ENCODE measurements at places on chromosomes 13 and 19.

DNA sequence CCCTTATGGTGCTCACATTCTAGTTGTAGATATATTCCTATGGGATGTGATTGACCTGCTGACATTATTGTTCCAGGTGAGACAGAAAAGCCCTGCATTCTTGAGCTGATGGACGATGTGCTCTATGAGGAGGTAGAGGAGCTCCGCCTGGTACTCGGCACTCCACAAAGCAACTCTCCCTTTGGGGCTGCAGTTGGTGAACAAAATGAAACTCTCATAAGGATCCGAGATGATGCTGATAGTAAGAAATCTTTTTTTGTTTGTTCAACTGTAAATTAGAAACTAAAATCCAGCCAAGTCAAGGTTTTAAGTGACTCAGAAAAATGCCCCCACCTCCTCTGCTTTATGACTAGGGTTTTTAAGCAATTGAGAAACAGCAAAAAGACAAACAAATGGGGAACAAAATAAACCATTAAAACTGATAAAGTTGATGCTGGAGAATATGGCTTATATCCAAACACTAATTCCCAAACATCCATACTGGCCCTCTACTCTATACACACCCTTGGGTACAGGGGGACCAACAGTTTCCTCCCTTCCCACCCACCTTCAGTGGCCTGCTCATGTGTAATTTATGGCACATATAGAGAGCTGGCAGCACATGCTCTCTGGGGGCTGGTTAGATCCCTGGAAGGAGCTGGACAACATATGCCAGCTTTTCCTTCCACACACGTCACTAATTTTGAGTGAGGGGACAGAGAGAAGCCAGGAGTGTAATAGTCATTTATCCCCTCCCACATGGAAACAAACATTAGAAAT, 139.6 kb downstream of the STOML3 start:
- no peak for DNase-seq

GRCh38 chr19:12230751-12231733, 63.6 kb downstream of the ZNF44 start:
- no peak for DNase-seq

DNA sequence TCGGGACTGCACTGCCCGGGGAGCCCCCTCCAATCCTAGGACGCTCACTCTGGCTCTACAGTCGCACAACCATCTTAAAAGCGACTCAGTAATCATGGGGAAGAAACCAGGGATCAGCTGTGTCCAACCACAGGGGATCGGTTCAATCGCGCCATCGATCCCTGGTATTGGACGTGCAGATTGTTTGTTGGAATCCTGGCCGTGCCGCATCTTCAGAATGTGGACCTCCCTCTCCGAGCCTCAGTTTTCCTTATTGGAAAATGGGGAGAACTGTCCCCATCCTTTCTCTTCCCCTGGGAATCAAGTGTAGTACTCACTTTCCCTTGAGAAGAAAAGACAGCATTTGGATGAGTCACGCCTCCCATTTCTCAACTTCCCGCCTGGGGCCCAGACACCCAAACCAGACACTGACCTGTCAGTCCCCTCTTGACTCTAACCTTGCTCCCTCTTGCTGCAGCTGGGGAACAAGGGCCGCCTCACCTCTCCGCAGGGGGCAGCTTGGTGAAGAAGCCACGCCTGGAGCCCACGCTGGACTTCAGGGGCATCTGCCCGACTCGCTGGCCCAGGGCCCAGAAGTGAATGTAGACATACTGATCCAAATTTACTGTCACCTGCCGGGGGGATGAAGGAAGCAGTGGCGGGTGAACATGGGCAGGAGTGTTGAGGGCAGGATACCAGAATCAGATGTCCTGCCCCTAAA, 17.6 kb downstream of the EMP3 start:
- no peak for DNase-seq

DNA sequence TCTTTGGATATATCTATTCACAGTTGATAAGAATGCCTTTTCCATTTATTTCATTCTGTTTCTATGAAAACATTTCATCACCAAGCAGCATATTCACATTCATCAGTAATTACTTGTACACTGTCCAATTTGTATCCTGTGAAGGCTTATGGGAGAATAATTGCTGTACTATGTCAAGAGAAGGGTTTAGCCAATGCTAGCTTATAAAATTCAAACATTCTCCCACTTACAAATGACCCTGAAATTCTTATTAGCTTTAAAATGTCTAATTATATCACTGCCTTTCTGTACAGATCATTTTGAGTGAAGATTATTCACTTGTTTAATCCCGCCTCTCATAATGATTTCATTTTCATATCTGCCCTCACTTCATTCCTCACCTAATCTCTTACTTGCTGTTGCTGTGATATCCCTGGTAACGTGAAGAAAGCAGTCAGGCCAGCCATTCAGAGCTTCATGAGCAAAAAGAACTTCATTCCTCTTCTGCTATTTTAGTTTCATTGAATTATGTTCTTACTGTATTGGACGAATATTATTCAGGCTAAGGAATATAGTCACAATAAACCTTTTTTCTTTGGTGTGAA, 778.7 kb downstream of the OLFM4 start:
- no peak for DNase-seq

- DNase-seq = no peak
Measured at GRCh38 chr13:62280590-62280989, 864.9 kb upstream of the PCDH20 start.

- DNase-seq = no peak
Measured at GRCh38 chr13:23547000-23547590, 23.1 kb upstream of the TNFRSF19 start.

DNA sequence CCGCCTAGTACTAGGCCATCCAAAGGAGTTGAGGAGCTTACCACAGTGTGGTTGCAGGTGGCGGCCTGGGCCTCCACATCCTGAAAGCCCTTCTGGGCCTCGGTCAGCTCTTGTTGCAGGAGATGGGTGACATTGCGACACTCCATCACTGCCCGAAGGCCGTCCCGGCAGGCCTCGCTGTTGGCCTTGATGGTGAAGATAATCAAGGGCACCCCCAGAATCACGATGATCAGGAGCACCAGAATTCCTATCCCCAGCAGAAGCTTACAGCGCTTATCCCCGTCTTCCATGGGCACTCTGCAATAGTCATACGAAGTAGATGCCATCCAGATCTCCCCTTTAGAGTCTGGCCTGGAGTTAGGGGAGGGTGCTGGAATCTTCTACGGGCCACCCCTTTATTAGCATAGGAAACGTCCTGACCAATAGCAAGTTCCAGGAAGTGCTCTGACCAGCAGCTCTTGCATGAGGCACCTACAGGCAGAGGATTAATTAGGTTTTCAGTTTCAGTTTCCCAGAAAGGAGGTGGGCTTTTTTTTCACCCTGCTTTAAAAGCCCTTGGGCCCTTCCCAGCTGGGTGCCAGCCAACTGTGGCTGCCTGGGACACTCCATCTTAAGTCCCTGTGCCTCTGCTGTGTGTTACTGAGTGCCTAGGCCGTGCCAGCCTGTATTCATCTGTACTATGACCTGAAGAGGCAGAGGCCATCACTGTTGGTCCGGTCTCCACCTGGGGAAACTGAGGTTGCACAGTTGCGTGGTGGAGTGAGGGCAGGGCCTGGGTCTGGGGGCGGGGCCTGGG, at the start of gene BST2:
BST2 (minus strand) TSS at position 381 of the 796 bp plus-strand sequence; CDS start at position 326, 55 bp downstream.
- peak; percentile 60 for DNase-seq

Measured in tibial artery (tissue), 4 donors.